ENCODE measurements at places on chromosomes 12 and 14. TPM values are rescaled to one million over a fixed set of nuclear protein-coding genes. Genes with fewer than 3 reads are reported as not detected.

- DNase-seq: no peak
Measured at GRCh38 chr12:75923964-75924666, 107.5 kb downstream of the PHLDA1 start.

- no peak for DNase-seq
Measured at GRCh38 chr14:33551963-33552362, 398.9 kb downstream of the EGLN3 start.

GRCh38 chr12:13534645-13535398 lies 338.3 kb downstream of the EMP1 start:
- peak; percentile 51 for DNase-seq

GRCh38 chr12:56487448-56488040 lies 417 bp downstream of the GLS2 start:
- peak; percentile 25 for DNase-seq

AMN gene
- not detected for total RNA-seq

INHBC gene
- total RNA-seq: not detected

IGF1 gene
- total RNA-seq: 30.3 TPM

PTCSC3 gene
- not detected for total RNA-seq

SERPINA3 gene
- total RNA-seq: 85.6 TPM

FAM186B gene
- total RNA-seq: 0.48 TPM

Measured in heart left ventricle (tissue), 16 donors.